Astrocyte (in vitro differentiated cells and primary cell): ENCODE measurements at places on chromosomes 1 and 21. TPM values are rescaled to one million over a fixed set of nuclear protein-coding genes. Genes with fewer than 3 reads are reported as not detected.

Gene KIF1B
- total RNA-seq, result 74.6 and 75.9 TPM in 2 replicates

Gene TGFB2
- total RNA-seq, result 308 and 330 TPM in 2 replicates

Gene IL20
- total RNA-seq, result not detected in 2 replicates

GRCh38 chr1:173253046-173253445 lies 45.9 kb upstream of the TNFSF4 start:
- peak; percentile 79 for DNase-seq

DNA sequence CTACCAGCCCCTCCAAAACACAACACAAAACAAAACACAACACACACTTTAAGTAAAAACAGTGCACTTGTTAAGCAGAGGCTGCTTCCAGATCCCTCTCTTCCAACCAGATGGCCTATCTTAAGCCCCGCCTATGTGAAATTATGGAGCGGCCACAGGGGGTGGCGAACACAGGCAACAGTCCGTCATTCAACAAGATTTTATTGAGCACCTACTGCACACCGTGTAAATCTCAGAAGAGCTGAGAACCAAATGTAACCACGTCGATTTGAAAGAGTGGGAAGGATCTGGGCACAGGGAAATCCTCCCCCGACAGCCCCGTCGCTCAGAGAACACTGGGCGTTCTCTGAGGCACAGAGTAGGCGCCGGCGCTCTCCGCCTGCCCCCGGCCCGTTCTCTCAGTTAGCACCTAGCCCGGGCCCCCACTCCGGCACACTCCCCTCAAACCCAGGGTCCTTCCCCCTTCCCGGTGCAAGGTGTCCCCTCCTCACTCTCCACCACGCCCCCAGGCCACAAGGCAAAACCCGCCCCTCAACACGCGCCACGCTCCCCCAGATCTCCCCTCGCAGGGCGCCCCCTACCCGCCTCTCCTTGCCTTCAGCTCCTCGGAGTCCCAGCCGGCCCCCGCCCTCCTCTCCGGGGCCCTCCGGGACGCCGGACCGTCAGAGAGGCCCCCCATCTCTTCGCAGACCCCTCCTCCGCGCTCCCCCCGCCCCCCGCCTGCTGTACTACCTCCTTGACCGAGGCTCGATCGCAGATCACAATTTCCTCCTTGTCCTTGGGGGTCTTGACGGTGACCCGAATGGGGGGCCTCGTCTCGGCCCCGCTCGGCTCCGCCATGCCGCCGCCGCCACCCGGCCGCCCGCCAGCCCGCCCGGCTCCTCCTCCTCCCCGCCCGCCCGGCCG lies 483 bp downstream of the UBQLN4 start:
- peak; percentile 54 for DNase-seq

DNA sequence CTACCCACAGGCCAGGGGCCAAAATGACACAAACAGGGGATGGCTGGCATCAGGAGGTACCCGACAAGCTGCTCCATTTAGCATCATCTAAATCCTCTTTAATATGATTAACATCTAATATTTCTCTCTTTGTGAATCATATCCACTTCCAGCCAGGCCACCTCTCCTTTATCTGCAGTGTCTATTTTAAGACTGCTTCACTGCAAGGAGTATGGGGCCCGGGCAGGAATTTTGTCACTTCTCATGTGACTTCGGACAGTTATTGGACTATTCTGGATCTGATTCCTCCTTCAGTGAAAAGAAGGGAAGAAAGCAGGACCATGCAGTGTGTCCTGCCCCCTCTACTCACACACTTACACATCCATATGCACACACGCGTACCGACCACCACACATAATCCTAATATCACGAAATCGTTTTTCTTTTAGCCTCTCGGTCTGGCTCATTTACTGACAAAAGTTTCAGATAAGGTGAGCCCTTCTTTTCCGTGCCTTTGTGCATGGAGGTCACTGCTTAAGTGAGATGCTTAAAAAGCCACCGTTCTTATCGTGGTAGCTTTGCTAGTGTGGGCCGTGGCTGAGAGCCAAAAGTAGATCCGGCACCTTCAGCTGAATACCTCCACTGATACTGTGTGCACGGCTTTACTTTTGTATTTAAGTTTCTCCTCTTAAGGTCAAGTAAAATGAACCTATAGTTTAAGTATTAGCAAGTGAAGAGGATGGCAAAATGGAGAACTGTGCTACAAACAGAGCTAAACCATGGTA lies 26.0 kb downstream of the PROX1 start:
- DNase-seq, result no peak

- no peak for DNase-seq
Measured at GRCh38 chr1:23558140-23558871, 995 bp downstream of the ID3 start.

Gene S1PR1
- total RNA-seq, result 10.6 and 14.4 TPM in 2 replicates

DNA sequence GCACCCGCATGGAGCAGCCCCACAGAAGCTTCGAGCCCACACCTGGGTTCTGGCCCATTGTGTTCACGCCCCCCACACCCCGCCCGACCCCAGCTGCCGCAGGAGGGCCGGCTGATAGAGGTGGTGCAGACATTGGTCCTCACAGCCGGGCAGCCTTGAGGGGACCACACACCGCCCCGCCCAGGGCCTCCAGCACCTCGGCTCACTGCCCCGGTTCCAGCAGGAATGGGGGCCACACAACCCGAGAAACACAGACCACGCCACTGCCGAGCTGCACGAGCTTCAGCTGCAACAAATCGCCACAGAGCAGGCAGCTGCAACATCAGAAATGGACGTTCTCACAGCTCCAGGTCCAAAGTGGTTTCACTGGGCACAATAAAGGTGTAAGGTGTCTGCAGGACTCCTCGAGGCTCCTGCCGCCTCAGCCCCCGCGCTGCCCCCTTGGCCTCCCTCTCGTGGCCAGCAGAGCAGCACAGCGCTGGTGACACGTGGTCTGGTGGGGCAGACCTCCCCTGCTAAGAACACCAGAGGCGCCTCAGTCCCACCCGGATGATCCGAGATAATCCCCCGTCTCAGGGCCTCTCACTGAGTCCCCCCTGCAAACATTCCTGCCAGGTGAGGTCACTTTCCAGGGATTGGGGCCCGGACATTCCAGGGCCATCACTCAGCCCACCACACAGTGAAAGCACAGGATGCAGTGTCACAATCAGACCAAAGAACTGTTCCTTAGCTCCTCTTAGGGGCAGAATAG lies 62.3 kb upstream of the ADARB1 start:
- peak; percentile 85 for DNase-seq

Gene DIPK1A
- 8.4 and 8.7 TPM in 2 replicates for total RNA-seq

Gene SEMA4A
- 0.66 and 1.1 TPM in 2 replicates for total RNA-seq

GRCh38 chr1:236550961-236551851 lies 27.4 kb downstream of the LGALS8 start:
- DNase-seq, result no peak

GRCh38 chr1:244349103-244349531 lies 102.6 kb downstream of the ADSS2 start:
- DNase-seq, result peak; percentile 92

DNA sequence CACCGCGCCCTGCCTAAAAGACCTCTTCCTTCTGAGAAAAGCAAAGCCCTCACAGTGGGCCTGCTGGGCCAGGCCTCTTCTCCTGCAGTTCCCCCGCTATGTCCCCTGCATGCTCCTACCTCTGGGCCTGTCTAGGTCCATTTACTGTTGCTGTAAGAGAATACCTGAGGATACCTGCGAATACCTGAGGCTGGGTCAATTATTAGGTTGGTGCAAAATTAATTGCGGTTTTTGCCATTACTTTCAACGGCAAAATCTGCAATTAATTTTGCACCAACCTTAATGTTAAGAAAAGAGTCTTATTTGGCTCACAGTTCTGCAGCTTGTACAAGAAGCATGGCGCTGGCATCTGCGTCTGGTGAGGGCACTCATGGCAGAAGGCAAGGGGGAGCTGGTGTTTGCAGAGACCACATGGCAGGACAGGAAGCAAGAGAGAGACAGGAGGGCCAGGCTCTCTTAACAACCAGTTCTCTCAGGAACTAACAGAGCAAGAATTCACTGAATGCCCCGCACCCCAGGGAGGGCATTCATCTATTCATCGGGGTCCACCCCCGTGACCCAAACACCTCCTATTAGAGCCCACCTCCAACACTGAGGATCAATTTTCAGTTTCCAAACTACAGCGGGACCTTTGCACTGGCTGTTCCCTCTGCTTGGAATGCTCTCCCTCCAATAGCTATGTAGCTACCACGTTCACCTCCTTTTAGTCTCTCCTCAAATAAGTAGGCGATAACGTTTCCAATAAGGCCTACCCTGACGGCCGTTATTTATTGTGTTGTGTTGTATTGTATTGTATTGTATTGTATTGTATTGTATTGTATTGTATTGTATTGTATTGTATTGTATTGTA lies 9.6 kb upstream of the UTS2 start:
- no peak for DNase-seq

Gene PLA2G5
- total RNA-seq, result not detected in 2 replicates

GRCh38 chr1:39575191-39576015 lies 1.2 kb downstream of the PABPC4 start:
- DNase-seq, result peak; percentile 64

DNA sequence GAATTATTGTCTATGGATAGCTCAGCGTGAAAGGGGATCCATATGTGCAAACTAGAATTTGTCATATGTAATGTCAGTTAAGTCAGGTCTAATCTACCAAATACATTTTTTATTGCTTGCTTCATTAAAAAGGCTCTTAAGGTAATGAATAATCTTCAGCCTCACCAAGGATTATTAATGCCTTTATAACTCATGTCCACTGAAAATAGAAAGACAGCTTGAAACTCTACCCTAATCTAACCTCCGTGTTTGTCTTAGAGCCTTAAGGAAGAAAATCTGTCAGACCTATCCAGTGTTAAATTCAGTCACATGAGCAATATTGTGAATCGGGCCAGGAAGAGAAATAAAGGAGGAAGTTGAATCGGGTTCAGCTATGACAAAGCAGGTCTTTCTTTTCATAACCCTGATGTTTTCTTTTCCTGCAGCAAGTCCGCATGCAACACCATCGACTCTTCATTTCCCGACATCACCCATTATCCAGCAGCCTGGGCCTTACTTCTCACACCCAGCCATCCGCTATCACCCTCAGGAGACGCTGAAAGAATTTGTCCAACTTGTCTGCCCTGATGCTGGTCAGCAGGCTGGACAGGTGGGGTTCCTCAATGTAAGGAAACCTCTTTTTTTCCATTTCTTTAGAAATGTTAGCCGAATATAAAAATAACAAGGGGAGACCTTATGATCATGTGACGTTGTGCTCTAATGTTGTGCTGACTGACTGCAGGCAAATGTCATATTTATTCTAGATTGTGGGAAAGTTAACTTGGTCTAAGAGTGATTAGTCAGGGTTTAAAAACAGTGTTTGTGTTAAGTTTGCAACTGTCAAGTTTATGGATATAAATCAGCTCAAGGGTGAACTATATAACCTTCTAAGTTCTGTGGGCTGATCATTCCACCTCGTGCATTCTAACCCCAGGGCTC lies 321.0 kb downstream of the TM2D1 start:
- peak; percentile 36 for DNase-seq

GRCh38 chr1:156524481-156524869 lies 23.9 kb upstream of the MEF2D start:
- DNase-seq, result no peak

DNA sequence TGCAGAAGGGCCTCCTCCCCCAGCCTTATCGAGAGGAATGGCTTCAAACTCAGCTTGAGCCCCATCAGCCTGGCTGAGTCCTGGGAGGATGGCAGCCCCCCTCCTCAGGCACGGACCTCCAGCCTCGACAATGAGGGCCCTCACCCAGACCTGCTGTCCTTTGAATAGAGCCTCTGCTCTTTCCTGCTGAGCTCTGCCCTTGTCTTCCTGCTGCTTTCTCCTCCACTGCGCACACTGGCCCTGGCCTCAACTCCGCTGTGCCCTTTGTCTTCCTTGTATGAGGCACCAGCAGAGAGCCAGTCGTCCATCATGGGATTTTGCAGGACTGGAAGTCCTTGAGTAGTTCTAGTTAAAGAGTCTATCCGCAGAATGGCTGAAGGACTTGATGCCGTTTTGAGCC lies 2.0 kb downstream of the C1orf226 start:
- DNase-seq, result no peak

GRCh38 chr1:84603223-84603622 lies 29.0 kb upstream of the CTBS start:
- DNase-seq, result peak; percentile 83

- no peak for DNase-seq
Measured at GRCh38 chr1:219573960-219574359, 38.9 kb downstream of the ZC3H11B start.

- no peak for DNase-seq
Measured at GRCh38 chr1:66399888-66400529, 133.9 kb upstream of the SGIP1 start.

- DNase-seq, result no peak
Measured at GRCh38 chr21:30936207-30936606, 54.8 kb upstream of the KRTAP11-1 start.

DNA sequence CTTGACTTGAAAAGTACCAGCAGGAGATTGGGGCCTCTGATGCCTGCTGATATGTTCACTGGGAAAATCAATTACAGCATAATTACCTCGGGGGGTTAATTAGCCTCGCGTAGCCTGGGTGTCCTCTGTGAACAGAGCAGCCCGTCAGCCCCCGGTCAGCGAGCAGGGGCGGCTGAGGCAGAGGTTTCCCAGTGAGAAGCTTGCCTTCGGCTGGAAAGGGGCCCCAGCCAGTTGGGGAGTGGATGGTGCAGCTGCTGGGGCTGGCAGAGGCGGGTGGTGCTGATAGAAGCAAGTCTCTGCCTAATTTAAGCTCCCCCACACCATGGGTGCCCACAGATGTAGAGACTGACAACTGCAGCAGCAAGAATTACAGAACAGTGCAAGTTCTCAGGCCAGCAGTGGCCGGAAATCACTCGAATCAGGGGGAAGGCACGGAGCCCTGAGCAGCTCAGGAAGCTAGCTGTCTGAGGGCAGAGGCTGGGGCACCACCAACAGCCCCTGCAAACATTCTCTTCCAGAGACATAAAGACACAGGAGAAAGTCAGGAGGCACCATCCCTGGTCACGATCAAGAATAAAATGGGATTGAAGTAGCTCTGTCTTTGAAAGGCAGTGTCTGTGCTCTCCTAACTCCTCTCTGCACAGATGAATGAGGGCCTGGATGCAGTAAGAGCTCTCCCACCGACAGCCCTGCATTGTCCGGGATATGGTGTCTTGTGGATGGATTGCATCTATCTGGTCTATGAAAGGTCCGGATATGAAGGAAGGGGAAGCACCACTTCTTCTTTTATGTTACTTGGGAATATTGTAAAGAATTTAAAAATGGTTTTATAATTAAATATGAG lies 166.5 kb upstream of the CD34 start:
- no peak for DNase-seq

GRCh38 chr21:36347278-36347961 lies 27.4 kb downstream of the MORC3 start:
- DNase-seq, result peak; percentile 42

DNA sequence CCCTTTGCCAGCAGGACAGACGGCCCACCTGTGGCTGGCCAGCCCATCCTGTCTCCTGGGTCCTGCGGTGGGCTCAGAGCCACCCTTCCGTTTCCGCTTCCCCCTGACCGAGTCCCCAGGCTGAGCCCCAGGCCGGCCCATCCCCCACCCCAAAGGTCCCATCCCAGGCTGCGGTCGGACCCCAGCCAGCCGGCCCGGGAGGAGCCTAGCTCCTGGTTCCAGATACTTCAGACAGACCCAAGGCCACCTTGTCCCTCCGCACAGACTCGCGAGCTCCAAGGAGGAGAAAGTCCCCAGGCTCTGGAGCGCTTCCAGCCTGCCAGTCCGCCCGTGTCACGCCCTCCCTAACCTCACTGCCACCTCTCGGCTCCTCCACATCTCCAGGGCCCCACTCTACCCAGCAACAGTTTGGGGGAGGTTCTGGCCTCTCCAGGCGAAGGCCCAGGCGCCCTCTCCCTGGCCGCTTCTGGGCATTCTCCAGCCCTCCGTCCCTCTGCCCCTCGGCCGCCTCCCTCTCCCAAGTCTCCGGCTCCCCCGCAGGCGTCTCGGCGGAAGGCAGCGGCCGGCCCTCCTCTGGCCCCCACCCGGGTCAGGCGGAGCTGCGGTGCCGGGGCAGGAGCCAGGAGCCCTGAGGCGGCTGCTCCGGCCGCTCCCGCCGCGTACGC lies 835 bp downstream of the LRRN2 start:
- DNase-seq, result no peak

GRCh38 chr21:26833011-26833410 lies 12.2 kb downstream of the ADAMTS1 start:
- no peak for DNase-seq
